Neuronal stem cell (in vitro differentiated cells): ENCODE measurements at places on chromosomes 2 and 18.
A peak's percentile ranks its signal among the peaks of the same experiment; 100 is the strongest.

DNA sequence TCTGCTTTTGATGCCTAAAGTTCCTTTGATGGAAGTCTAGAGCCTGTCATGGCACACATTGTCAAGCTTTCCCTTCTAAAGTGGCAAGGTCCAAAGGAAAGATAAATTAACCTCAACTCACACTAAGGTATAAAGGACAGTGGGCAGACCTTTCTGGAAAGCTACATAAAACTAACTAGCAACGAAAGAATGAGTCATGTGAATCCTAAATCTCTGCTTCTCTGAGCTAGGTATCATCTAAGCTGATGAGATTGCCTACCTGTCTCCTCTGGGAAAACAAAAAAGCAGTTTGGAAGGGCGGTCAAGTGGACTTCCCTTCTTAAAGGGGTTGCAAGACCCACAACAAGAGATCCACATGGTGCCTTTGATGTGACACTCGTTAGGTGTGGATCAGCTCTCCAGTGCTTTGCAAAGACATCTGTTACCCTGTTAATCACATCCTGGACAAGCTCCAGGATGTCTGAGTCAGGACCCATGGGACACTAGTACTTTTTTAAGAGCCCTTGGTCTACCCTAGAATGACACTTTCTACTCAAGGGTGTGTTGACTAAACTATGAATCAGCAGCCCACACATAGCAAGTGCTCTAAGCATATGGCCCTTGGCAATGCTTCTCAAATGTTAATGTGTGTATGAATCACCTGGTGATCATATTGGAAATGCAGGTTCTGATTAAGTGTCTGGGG, 173.5 kb downstream of the ALK start:
- H3K4me3 ChIP-seq: no peak overlapping the region
- H3K27me3 ChIP-seq: no peaks in the 10 kb centered on the region
- no peaks in the 10 kb centered on the region for H3K36me3 ChIP-seq
- H3K27ac ChIP-seq: no peak overlapping the region

DNA sequence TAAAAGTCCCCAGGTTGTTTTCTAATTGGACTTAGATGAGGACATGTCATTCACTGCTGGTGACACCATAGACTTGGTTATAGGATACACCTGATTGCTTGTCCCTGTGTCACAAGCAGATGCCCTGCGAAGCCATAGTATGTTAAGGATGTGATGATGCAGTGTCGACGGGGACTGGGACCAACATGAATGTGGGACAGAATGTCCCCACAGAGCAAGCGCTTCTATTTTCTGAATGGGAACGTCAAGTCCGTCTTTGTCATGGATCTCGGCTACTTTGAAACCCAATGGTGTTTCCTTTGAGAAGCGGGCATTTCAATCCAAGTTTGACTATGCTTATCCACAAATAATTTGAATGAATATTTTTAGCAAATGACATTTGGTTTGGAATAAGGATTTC, 2.1 kb downstream of the GCG start:
- H3K36me3 ChIP-seq: no peaks in the 10 kb centered on the region
- no peak overlapping the region for H3K4me3 ChIP-seq
- DNase-seq: no peak
- H3K27me3 ChIP-seq: no peaks in the 10 kb centered on the region

DNA sequence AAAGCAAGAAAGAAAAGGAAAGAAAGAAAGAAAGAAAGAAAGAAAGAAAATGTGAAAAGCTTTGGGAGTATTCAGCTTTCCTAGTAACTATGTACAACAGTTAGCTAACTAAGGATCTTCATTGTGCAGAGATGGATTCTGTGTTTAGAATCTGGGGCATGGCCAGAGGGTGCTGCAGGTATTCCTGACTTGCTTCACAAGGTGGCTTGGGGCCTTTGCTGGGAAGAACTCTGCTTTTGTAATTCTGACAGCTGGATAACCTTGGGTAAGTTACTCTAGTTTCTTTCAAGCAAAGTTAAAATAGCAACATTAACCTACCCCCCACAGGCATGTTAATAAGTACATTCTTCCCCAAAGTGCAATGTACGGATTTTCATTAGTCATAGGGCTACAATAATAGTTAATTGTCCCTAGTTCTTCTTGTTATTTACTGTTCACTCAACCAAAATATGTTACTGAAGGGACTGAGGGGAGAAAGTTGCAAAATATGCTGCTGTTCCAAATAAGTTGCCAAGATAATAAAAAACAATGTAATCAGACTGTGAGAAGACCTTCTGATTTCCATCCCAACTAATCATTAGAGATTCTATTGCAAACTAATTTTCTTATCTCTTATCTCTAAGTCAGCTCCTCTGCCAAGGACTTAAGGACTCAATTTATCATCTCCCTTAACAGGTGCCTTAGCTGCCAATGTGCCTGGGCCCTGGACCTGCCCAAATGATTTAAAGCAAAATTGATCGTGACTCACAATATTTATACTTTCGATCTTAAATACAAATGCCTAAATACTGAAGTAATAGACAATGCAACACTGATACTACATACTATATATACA, 50.3 kb downstream of the SERPINB8 start:
- DNase-seq: no peak
- H3K27me3 ChIP-seq: peaks cover 8% of the 10 kb centered on the region
- no peak overlapping the region for H3K4me3 ChIP-seq
- no peaks in the 10 kb centered on the region for H3K4me1 ChIP-seq

GRCh38 chr2:216690853-216691741, 4.3 kb downstream of the IGFBP5 start:
- peak; percentile 54 for DNase-seq
- peak overlapping the region; percentile 97 for H3K27ac ChIP-seq
- H3K27me3 ChIP-seq: no peaks in the 10 kb centered on the region
- H3K36me3 ChIP-seq: peaks cover 23% of the 10 kb centered on the region
- H3K4me1 ChIP-seq: peaks cover 23% of the 10 kb centered on the region

DNA sequence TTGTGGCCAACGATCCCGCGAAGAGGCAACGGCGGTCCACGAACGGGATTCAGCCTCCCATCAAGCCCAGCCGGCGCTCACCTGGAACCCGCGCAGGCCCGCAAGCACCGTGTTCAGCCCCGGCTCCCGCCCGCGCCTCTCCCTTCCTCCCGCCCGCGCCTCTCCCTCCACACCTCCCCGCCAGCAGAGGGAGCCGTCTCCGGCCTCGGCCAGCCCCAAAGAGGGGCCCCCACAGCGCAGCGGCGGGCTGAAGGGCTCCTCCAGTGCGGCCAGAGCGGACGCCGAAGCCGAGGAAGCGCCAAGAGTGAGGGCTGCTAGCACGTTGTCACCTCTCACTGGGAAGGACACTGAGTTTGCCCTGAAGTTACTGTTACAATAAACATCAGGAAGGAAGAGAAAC, 55.3 kb upstream of the LAPTM4A start:
- H3K27ac ChIP-seq: no peak overlapping the region
- H3K4me3 ChIP-seq: no peak overlapping the region
- peak; percentile 33 for DNase-seq
- no peaks in the 10 kb centered on the region for H3K4me1 ChIP-seq

DNA sequence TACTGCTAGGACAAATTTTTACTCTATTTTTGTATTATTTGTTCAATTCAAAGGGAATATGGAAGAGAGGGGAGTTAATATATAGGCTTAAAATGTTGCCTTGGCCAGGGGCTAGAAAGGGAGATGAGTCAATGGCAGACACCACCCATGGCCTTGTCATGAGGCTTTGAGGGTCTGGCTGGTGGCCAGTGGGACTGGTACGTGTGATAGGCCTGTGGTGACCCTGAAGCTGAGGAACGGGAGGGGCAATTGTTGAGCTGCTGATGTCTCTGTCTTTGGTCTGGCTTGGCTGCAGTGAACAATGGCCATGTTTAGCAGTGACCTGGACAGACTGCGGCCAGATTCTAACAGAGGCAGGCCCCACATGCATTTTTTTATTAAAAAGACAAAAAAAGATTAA, 18.5 kb downstream of the GKN1 start:
- DNase-seq: no peak
- no peak overlapping the region for H3K4me3 ChIP-seq
- no peak overlapping the region for H3K27ac ChIP-seq
- no peaks in the 10 kb centered on the region for H3K36me3 ChIP-seq
- H3K27me3 ChIP-seq: no peaks in the 10 kb centered on the region
- H3K4me1 ChIP-seq: no peaks in the 10 kb centered on the region

- no peak overlapping the region for H3K4me3 ChIP-seq
- H3K36me3 ChIP-seq: no peaks in the 10 kb centered on the region
- no peaks in the 10 kb centered on the region for H3K27me3 ChIP-seq
- DNase-seq: no peak
Measured at GRCh38 chr18:78805840-78806239, 173.8 kb upstream of the SALL3 start.

- H3K27ac ChIP-seq: peak overlapping the region; percentile 93
- no peak for DNase-seq
- H3K36me3 ChIP-seq: peaks cover 17% of the 10 kb centered on the region
- H3K4me1 ChIP-seq: peaks cover 42% of the 10 kb centered on the region
Measured at GRCh38 chr2:47033102-47033880, 117.7 kb upstream of the MCFD2 start.

DNA sequence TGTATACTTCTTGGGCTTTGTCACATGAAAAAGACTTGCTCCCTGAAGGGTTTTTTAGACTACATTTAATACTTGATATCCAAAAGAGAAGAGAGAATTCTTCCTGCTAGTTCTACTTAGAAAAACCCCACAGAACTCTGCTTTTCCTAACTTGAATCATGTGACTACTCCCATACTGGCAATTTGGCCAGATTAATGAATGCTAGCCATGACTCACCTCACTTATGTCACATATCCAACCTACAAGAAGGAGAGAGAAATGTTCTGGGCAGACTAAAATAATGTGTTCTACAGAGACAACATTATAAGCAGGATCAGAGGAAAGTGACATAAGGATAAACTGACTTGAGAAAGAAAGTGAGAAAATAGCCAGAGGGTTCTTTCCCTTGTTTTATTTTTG, 249.3 kb upstream of the GULP1 start:
- H3K36me3 ChIP-seq: no peaks in the 10 kb centered on the region
- H3K27ac ChIP-seq: no peak overlapping the region
- DNase-seq: no peak
- no peaks in the 10 kb centered on the region for H3K27me3 ChIP-seq

DNA sequence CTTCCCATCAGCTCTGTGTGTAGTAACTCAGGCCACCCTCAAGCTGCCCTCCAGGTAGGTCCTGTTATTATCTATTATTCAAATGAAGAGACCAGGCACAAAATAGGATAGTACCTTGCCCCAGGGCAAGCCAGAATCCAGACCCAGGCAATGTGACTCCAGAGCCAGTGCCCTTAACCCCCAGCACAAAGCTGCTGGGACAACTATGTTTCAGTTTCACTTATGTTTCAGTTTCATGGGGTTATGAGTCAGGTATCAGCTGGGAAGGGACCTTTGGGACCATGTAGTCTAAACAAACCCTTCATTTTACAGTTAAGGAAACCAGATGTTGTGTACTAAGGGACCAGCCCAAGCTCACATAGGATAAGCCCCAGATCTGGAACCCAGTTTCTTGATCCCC, 10.0 kb downstream of the HK2 start:
- H3K36me3 ChIP-seq: no peaks in the 10 kb centered on the region
- DNase-seq: no peak
- no peak overlapping the region for H3K4me3 ChIP-seq
- no peaks in the 10 kb centered on the region for H3K27me3 ChIP-seq
- no peak overlapping the region for H3K27ac ChIP-seq

- no peaks in the 10 kb centered on the region for H3K36me3 ChIP-seq
- no peak overlapping the region for H3K4me3 ChIP-seq
- no peak for DNase-seq
- H3K4me1 ChIP-seq: no peaks in the 10 kb centered on the region
- no peak overlapping the region for H3K27ac ChIP-seq
Measured at GRCh38 chr2:20972792-20973565, 70.9 kb downstream of the APOB start.

GRCh38 chr2:178700922-178701342, 106.3 kb downstream of the TTN start:
- DNase-seq: peak; percentile 1
- H3K27me3 ChIP-seq: no peaks in the 10 kb centered on the region
- no peak overlapping the region for H3K27ac ChIP-seq

- no peaks in the 10 kb centered on the region for H3K27me3 ChIP-seq
- H3K27ac ChIP-seq: no peak overlapping the region
- H3K36me3 ChIP-seq: no peaks in the 10 kb centered on the region
- H3K4me1 ChIP-seq: no peaks in the 10 kb centered on the region
Measured at GRCh38 chr18:51630706-51631105, 433.2 kb upstream of the MEX3C start.

DNA sequence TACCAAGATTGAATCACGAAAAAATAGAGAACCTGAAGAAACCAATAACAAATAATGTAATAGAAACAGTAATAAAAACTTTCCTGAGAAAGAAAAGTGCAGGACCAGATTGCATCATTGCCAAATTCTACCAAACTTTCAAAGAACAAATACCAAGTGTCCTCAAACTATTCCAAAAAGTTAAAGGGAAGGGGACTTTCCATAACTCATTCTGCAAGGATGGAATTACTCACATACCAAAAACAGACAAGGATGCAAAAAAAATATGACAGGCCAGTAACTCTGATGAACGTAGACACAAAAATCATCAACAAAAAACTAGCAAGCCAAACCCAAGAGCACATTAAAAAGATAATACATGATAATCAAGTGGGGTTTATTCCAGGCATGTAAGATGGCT, 172.3 kb upstream of the SLC35G4 start:
- no peaks in the 10 kb centered on the region for H3K36me3 ChIP-seq
- H3K27ac ChIP-seq: no peak overlapping the region
- no peak for DNase-seq

GRCh38 chr2:240430595-240430994, 4.9 kb upstream of the GPC1 start:
- H3K36me3 ChIP-seq: no peaks in the 10 kb centered on the region
- H3K4me1 ChIP-seq: peaks cover 3% of the 10 kb centered on the region
- no peak overlapping the region for H3K27ac ChIP-seq
- peaks cover 8% of the 10 kb centered on the region for H3K27me3 ChIP-seq

DNA sequence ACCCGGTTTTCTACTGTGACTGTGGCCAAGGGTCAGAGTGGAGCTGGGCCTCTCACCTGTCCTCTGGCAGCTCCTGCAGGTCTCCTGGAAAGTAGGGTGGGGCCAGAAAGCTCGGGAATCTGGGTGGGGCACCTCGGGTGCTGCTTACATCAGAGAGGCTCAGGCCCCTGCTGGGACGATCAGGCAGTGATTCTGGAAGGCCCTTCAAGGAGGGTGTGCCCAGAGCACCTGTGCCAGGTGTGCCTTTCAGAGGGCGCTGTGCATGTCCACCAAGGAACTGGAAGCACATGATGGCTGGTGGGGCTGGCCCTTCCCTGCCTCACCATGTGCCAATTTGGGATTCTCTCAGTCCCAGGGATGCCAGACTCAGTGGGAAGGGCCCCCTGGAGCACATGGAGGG, 44.0 kb downstream of the ATP6V1C2 start:
- H3K4me1 ChIP-seq: peaks cover 15% of the 10 kb centered on the region
- no peak overlapping the region for H3K27ac ChIP-seq
- DNase-seq: no peak
- H3K27me3 ChIP-seq: no peaks in the 10 kb centered on the region
- peak overlapping the region; percentile 39 for H3K4me3 ChIP-seq
- H3K36me3 ChIP-seq: no peaks in the 10 kb centered on the region
